ENCODE measurements at places on chromosomes 11 and 22.
A peak's percentile ranks its signal among the peaks of the same experiment; 100 is the strongest.

- DNase-seq, result no peak
Measured at GRCh38 chr22:39175353-39176142, 23.1 kb upstream of the CBX7 start.

DNA sequence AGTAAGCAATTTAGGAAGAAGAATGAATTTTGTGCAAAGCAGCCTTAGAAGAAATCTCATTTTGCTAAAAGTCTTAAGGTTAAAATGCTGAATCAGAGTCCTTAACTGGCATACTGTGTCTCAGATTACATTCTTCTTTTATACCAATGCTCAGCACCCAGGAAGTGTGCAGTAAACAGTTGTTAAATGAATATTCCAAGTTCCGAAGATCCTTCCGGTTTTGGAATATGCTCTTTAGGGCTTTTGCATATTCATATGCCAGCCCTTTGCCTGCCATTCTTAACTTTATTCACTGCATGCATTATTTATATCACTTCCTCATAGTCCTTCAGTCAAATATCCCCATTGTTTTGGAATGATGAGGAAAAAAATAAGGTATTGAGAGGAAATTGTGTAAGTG lies 242.0 kb downstream of the DDX10 start:
- no peak for DNase-seq

- DNase-seq, result no peak
Measured at GRCh38 chr11:127247261-127247851, 246.8 kb upstream of the KIRREL3 start.

GRCh38 chr11:108670451-108670850 lies 5.6 kb downstream of the DDX10 start:
- no peak for DNase-seq

DNA sequence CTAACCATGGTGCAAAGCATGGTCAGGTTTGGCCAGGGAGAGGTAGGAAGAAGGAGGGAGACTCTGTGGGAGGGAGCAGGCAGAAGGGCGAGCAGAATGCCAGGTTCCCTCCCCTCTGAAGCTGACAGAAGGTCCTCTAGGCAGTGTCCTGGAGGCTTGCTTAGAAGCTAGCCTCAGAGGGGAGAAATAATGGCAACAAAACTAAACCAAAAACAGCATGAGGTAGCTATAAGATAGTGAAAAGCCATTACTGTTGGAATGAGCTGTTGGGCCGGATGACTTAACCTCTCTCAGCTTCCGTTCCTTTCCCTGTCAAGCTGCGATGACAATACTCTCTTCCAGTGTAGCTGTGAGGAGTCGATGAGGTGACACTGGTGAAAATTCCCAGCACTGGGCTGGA lies 36.6 kb downstream of the RASSF10 start:
- no peak for DNase-seq

DNA sequence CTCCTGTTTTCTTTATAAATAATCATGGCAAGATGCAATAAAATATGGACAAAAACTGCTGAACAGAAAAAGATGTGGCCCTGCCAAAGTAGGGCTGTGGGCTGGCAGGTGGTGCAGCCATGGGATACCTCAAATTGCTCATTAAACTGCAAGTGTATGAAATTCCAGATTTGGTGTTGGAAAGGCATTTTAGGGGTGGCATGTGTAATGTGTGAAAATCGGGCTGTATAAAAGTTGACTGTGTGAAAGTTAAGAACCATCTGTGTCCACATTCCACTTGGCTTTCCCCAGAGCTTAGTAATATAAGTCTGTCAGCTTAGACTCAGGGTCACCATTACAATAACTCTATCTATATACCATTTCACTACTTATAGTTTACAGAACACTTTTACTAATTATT lies 34.8 kb upstream of the FZD4 start:
- DNase-seq, result no peak

- DNase-seq, result no peak
Measured at GRCh38 chr22:20579273-20580120, 72.1 kb downstream of the MED15 start.

GRCh38 chr11:117717485-117718314 lies 79.3 kb downstream of the DSCAML1 start:
- no peak for DNase-seq

GRCh38 chr22:18156878-18157713 lies 7.1 kb downstream of the USP18 start:
- no peak for DNase-seq

DNA sequence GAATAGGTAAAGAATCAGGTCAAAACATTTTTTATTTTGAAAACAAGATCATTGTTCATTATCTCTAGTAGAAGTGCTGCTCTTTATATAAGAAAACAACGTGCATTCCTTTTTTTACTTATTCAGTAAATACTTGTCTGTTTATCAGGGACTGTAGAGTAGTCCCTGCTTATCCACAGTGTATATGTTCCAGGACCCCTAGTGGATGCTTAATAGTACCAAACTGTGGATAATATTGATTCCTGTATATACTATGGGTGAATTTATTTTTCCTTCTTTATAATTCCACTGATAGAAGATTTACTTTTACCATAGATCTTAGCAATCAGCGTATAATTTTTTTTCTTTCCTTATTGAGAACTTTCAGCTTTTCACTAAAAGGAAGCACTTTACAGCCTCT lies 32.6 kb downstream of the CEP295 start:
- no peak for DNase-seq

GRCh38 chr11:114185436-114185835 lies 110.8 kb upstream of the NNMT start:
- peak; percentile 69 for DNase-seq

GRCh38 chr11:45152740-45153595 lies 6.5 kb downstream of the PRDM11 start:
- no peak for DNase-seq

GRCh38 chr11:26112264-26112663 lies 219.7 kb upstream of the ANO3 start:
- no peak for DNase-seq

- no peak for DNase-seq
Measured at GRCh38 chr22:37202716-37203115, 9.6 kb downstream of the SSTR3 start.

DNA sequence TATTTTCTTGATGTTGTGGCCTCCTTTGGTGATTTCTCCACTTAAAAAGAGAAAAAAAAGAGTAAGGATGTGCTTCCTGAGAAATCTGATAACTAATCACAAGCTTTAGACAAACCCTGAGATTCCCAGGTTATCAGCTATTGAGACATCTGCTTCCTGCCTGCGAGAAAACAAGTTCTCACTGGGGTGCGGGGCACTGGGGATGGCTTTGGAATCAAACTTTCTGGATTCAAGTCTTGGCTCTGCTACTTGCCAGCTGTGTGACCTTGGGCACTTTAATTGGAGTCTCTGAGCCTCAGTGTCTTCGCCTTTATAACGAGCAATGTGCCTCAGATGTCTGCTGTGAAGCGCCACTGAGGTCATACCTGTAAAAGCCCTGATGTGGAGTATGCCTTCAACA lies 152.5 kb upstream of the NAV2 start:
- no peak for DNase-seq

DNA sequence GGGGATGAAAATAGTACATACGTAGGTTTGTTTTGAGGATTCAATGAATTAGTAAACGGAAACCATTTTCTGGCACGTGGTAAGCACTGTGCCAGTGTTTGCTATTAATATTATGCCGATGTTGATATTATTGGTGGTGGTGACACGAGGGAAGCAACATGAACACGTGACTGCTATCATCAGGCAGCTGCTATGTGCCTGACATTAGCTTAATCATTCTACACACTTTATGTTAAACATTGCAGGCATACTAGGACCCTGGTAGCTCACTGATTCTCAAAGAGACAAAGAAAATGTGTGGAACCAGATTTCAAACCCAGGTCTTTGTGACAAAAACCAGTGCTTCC lies 656 bp downstream of the SRRD start:
- DNase-seq, result peak; percentile 6

DNA sequence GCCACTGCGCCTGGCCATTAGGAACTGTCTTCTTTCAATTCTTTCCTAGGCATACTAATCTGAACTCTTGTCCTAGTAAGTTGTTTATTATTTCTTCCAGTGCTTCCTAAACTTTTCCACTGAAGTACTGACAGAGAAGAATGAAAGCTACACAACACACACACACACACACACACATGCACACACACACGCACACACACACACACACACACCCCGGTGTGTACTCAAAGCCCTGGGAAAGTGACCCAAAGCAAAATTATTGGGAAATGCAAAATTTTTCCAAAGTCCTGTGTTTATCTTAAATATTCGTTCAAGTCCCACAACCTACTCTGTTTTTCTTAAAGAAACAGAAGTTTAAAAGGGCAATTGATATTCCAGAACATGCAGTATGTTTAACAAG lies 19.4 kb upstream of the SIK2 start:
- DNase-seq, result no peak

DNA sequence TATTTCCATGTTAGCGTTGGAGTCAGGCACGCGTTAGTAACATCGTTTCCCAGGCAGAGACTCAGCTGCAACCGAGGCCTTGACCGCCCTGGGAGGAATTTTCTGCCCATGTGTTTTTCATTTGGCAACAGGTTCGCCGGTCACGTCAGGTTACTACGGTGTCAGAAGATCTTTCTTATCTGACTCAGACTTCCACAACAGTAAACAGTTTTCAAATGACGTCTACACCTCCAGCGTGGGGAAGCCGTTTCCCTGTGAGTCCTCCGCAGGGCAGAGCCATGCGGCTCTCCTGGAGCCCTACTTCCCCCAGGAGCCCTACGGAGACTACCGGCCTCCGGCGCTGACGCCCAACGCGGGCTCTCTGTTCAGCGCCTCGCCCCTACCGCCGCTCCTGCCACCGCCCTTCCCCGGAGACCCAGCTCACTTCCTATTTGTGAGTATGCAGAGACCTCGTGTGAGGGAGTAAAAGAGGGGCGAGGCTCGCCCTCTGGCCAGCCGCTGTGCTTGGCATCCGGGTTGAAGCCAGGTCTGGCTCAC lies 14.3 kb upstream of the POU2AF3 start:
- DNase-seq, result no peak

- no peak for DNase-seq
Measured at GRCh38 chr22:37911697-37912096, 5.6 kb downstream of the MICALL1 start.

- DNase-seq, result no peak
Measured at GRCh38 chr22:38724176-38724575, 18.4 kb downstream of the GTPBP1 start.

DNA sequence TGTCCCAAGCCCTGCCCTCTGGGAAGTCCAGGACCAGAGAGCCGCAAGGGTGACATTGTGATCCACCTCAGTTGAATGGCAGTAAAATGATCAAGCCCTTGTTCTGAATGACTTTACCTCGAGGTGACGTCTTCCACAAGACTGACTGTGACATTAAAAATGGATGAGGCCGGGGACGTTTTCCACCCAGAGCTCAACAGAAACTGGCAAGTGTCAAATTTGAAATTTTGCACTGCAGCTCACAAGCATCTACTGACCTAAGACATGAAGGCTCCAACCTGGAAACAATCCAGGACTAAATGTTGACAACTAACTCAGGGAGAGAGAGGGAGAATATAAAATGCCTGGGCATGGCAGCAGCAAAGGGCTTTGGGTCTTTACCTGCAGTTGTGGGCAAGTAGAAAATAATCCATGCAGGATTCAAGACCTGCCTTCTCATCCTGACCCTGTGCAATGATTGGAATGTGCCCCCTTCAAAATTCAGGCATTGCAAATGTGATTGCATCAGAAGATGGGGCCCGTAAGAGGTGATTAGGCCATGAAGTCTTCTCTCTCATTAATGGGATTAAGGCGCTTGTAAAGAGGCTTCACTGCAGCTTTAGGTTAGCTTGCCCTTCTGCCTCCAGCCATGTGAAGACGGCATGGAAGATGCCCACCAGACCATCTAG lies 33.6 kb upstream of the CLMP start:
- DNase-seq, result no peak

- no peak for DNase-seq
Measured at GRCh38 chr11:101321222-101321621, 191.6 kb upstream of the PGR start.

DNA sequence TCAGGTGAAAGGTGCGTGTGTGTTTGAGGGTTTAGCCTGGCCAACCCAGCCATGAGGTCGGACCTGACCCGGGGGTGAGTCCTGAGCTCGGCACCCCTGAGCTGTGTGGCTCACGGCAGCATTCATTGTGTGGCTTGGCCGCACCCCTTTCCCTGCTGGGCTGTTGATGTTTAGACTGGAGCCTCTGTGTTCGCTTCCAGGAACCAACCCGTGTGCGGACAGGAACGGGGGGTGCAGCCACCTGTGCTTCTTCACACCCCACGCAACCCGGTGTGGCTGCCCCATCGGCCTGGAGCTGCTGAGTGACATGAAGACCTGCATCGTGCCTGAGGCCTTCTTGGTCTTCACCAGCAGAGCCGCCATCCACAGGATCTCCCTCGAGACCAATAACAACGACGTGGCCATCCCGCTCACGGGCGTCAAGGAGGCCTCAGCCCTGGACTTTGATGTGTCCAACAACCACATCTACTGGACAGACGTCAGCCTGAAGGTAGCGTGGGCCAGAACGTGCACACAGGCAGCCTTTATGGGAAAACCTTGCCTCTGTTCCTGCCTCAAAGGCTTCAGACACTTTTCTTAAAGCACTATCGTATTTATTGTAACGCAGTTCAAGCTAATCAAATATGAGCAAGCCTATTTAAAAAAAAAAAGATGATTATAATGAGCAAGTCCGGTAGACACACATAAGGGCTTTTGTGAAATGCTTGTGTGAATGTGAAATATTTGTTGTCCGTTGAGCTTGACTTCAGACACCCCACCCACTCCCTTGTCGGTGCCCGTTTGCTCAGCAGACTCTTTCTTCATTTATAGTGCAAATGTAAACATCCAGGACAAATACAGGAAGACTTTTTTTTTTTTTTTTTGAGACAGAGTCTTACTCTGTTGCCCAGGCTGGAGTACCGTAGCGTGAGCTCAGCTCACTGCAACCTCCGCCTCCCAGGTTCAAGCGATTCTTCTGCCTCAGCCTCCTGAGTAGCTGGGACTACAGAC lies 53.9 kb upstream of the PPP6R3 start:
- no peak for DNase-seq

- no peak for DNase-seq
Measured at GRCh38 chr11:110856996-110857812, 145.0 kb upstream of the ARHGAP20 start.

GRCh38 chr11:118366287-118366686 lies 6.9 kb downstream of the UBE4A start:
- DNase-seq, result no peak

DNA sequence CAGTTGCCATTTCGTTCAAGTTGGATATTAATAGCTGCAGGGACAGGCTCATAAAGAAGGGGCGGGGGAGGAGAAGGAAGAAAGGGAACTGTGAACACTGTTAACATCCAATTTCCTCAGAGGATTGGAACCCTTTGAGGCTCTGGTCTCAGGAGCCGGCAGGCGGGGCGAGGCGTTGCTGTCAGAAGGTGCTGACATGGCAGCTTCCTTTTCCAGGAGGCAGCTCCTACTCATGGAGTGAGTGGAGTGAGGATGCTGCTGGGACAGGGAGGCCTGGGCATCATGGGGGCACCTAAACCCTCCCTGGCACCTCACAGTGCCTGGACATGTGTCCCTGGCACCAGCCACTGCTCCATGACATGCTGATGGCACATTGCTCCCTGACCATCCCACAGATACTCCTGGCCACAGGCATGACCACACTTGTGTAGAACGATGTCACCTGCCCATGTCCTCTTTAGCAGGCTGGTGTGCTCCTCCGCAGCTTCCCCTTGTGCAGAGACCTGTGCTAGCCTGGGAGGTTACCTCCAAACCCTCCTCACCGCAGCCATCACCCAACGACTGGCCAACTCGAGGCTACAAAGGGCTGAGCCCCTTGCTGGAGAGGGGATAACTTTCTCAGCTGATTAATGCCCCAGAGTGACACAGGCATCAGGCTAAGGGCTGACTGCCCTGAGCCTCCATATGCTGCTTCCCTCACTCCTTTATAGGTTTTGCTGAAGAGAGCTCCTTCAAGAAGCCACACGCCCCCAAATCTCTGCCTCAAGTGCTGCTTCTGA lies 79.6 kb upstream of the NECTIN1 start:
- no peak for DNase-seq
